ENCODE measurements at places on chromosomes 2 and 18. TPM values are rescaled to one million over a fixed set of nuclear protein-coding genes. Genes with fewer than 3 reads are reported as not detected.

GRCh38 chr18:23725827-23726661, 36.8 kb downstream of the LAMA3 start:
- H3K27ac ChIP-seq = no peak overlapping the region
- no peaks in the 10 kb centered on the region for H3K36me3 ChIP-seq
- peaks cover 17% of the 10 kb centered on the region for H3K4me1 ChIP-seq
- H3K4me3 ChIP-seq = no peak overlapping the region

- no peaks in the 10 kb centered on the region for H3K27me3 ChIP-seq
- no peak overlapping the region for H3K4me3 ChIP-seq
- no peak for DNase-seq
- H3K27ac ChIP-seq = no peak overlapping the region
- H3K4me1 ChIP-seq = no peaks in the 10 kb centered on the region
- peaks cover 26% of the 10 kb centered on the region for H3K36me3 ChIP-seq
Measured at GRCh38 chr2:230525682-230526081, 109.7 kb downstream of the SP100 start.

- H3K27me3 ChIP-seq = no peaks in the 10 kb centered on the region
- H3K4me1 ChIP-seq = peaks cover 29% of the 10 kb centered on the region
- peaks cover 30% of the 10 kb centered on the region for H3K36me3 ChIP-seq
- DNase-seq = no peak
- peak overlapping the region; percentile 100 for H3K27ac ChIP-seq
- H3K4me3 ChIP-seq = peak overlapping the region; percentile 89
Measured at GRCh38 chr2:159614534-159615366, 1.6 kb downstream of the BAZ2B start.

GRCh38 chr2:128305555-128306080, 13.1 kb downstream of the HS6ST1 start:
- DNase-seq = no peak
- H3K4me1 ChIP-seq = peaks cover 5% of the 10 kb centered on the region
- peaks cover 4% of the 10 kb centered on the region for H3K36me3 ChIP-seq
- H3K27ac ChIP-seq = no peak overlapping the region
- H3K27me3 ChIP-seq = no peaks in the 10 kb centered on the region

The CHRNA1 gene
- not detected for total RNA-seq

The UGT1A6 gene
- total RNA-seq = 116 TPM

The ASTL gene
- not detected for total RNA-seq

The MLPH gene
- 47.2 TPM for total RNA-seq

The TMEM163 gene
- 3.5 TPM for total RNA-seq

The VWC2L gene
- total RNA-seq = not detected
